Muscle of leg (tissue), 16 donors: ENCODE measurements at places on chromosomes 7 and 10. TPM values are rescaled to one million over a fixed set of nuclear protein-coding genes. Genes with fewer than 3 reads are reported as not detected.

DNA sequence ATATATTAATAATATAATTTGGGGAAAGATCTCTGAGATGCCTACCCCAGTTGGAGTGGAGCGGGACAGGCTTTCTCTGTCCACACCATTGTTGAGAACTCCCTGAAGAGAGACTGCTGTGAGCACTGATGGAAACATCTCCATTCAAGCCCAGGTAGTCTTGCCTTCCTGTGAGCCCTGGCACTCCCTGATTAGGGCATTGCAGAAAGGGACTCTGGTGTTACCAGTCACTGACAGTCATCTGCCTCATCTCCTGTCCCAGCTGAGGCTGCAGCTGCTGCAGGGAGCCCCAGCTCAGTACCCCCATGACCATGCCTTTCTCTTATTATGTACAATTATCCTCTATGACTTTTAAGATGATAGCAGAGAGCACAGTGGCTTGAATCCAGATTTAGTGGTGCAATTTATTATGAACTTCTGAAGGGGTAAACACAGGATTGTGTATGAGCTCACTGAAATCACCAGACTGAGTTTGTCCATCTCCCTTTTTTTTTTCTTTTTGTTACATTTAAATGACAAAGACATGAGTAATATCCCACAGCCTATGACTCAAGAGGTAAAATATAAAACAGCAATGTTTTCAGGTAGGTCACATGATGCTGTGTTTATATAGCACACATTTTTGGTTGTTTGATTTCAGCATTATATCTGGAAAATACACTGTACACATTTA, 236.9 kb downstream of the SLC25A13 start:
- DNase-seq = no peak

GRCh38 chr7:105752671-105753275, 123.6 kb downstream of the ATXN7L1 start:
- DNase-seq = no peak

LEP gene
- not detected for total RNA-seq

DNA sequence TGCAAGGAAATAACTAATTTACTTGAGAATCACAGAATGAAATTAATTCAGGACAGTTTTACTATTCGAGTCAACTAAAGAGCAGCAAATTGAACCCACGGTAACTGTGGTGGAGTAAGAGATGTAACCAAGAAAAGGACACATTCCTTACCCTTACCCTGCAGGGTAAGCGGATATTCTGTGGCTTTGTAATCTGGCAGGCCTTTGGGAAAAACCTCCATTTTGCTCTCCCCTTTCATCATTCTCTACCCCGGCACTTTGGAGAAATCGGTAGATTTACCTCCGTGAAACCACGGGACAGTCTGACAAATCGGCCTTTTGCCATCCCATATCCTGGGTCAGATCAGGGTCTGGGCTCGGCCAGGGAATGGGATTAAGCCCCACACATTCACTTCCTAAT, 18.4 kb downstream of the RCC1L start:
- DNase-seq = no peak

FAM25G gene
- not detected for total RNA-seq

DNA sequence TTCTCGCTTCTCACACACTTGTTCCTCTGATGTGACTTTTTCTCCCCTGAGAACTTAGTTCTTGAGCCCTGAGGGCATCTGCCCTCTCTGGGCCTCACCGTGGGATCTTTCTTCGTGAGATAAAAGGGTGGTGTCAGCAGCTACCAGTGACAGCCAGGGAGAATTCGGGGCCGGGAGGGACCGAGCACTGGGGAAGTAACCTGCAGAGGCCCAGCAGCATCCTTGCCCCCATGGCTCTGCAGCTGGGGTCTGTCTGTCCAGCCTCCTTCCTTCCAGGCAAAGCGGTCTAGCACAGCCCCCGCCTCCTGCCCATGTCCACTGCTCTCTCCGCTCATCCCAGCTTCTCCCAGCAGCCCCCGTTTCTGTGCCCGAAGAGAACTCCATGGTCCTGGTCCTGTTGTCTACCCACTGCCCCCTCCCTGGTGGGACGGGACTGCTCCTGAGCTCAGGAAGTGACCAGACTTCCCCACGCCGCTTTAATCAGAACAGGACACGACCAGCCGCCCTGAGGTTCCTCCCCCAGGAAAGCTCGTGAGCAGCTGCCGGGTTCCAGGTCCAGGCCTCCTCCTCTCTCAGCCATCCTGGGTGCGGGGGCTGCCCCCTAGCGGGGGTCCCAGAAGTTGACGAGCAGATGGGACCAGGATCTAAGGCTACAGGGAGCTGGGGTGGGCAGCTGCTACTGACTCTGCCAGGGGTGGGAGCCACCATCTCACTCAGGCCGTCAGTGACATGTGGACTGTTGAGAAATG, 187.5 kb downstream of the WDR37 start:
- DNase-seq = no peak
